ENCODE measurements at places on chromosomes 4 and X. TPM values are rescaled to one million over a fixed set of nuclear protein-coding genes. Genes with fewer than 3 reads are reported as not detected.

FAM53A gene
- 2.1 TPM for polyA plus RNA-seq

FATE1 gene
- polyA plus RNA-seq = 0.15 TPM

ASB12 gene
- polyA plus RNA-seq = 0.12 TPM

ABCD1 gene
- 7.5 TPM for polyA plus RNA-seq

GAGE13 gene
- polyA plus RNA-seq = not detected

TBX22 gene
- not detected for polyA plus RNA-seq

OTC gene
- polyA plus RNA-seq = 2.6 TPM

NALF2 gene
- polyA plus RNA-seq = 1.2 TPM

AR gene
- 0.91 TPM for polyA plus RNA-seq

HSPA4L gene
- 0.85 TPM for polyA plus RNA-seq

ATP8A1 gene
- polyA plus RNA-seq = 5.3 TPM

ACE2 gene
- polyA plus RNA-seq = 1.7 TPM

KLKB1 gene
- not detected for polyA plus RNA-seq

MAGEC1 gene
- polyA plus RNA-seq = not detected

DRD5 gene
- 0.03 TPM for polyA plus RNA-seq
